ENCODE measurements at places on chromosomes 11 and 22.

DNA sequence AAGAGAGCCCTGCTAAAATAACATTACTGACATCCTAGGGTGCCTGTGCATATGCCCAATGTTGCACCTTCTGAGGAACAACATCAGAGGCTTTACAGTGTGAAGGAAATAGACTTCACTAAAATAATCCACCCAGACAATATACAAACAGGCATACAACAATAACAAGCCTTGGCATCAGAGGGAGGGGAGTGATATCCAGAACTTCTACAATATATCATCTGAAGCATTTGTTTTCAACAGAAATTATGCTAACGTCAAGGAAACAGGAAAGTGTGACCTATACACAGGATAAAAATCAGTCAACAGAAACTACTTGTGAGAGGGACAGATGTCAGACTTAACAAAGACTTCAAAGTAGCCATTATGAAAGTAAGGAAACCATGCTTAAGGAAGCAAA, 81.3 kb downstream of the CTNND1 start:
- DNase-seq, result no peak

DNA sequence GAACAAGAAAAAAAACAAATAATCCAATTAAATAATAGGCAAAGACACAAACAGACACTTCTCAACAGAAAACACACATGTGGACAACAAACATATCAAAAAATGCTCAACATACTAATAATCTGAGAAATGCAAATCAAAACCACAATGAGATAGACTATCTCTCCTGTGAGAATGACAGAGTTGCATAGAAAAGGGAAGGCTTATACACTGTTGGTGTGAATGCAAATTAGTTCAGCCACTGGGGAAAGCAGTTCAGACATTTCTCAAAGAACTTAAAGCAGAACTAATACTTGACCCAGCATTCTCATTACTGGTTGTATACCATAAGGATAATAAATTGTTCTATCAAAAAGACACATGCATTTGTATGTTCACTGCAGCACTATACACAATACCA, 637.8 kb upstream of the LUZP2 start:
- DNase-seq, result no peak

DNA sequence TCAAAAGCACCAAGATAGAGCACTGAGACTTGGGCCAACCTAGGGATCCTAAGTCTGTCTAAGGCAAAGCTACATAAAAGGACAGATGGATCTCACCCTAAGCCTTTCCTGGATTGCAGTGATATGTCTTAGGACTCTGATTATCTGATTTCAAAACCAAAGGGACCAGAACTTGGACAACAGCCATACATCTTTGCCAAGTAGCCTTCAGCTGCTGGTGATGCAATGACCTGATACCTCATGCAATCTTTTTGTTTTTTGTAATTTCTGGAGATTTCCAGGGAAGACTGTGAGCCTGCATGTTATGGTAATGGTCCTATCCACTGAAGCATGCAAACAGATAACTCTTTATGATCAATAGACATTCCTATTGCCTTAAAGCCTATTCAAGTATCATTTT, 230.4 kb upstream of the MTNR1B start:
- peak; percentile 77 for DNase-seq

GRCh38 chr22:32587449-32587848, 112.8 kb downstream of the FBXO7 start:
- DNase-seq, result no peak

GRCh38 chr11:45152740-45153595, 6.5 kb downstream of the PRDM11 start:
- DNase-seq, result no peak

DNA sequence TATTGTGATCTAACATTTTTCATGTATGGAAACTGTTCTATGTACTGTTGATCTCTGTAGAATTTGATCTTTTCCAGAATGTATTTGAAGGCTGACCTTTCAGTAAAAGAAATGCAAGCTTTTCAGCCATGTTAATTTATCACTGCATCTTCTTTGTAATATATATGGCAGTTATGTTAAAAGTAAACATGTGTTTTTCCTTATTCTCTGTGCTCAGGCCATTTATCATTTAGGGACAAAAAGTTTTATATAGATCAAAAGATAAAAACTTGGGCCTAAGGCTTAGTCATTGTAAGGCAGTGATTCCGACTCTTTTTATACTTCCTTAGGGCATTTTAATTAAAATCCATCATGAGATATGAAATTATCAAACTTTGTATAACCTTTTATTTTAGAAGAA, 48.7 kb downstream of the KDM2A start:
- no peak for DNase-seq

GRCh38 chr11:116540645-116541304, 232.0 kb downstream of the BUD13 start:
- no peak for DNase-seq

DNA sequence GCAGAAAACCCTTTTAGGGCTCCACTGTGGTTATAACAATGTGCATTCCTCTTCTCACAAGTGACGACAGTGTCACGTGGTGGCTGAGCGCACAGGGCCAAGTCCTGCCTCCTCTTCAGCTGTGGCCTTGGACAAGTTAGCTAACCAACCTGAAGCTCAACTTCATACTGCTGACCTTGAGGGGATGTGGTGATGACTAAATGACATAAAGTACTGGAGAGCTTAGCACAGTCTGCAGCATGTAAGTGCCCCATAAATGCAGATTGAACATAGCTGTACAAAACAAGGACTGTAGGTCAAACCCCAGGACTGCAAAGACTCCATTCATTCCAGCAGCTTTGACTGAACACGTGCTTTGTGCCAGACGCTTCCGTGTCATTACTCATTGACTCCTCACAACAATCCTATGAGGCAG, 20.1 kb upstream of the MRGPRX2 start:
- DNase-seq, result no peak

DNA sequence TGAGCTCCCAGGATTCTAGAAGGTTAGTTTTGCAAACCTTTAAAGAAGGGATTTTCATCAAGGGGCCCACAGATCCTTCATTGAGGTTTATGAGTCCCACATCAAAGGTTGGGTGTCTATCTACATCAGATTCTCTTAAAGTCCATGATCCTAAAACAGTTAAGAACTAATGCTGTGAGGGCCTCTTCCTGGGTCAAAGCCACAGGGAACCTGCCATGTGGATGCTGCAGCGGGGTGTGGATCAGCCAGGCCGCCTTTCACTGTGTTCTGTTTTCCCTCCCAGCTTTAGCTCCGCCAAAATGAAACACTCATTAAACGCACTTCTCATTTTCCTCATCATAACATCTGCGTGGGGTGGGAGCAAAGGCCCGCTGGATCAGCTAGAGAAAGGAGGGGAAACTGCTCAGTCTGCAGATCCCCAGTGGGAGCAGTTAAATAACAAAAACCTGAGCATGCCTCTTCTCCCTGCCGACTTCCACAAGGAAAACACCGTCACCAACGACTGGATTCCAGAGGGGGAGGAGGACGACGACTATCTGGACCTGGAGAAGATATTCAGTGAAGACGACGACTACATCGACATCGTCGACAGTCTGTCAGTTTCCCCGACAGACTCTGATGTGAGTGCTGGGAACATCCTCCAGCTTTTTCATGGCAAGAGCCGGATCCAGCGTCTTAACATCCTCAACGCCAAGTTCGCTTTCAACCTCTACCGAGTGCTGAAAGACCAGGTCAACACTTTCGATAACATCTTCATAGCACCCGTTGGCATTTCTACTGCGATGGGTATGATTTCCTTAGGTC, 5.3 kb downstream of the SERPIND1 start:
- DNase-seq, result no peak

DNA sequence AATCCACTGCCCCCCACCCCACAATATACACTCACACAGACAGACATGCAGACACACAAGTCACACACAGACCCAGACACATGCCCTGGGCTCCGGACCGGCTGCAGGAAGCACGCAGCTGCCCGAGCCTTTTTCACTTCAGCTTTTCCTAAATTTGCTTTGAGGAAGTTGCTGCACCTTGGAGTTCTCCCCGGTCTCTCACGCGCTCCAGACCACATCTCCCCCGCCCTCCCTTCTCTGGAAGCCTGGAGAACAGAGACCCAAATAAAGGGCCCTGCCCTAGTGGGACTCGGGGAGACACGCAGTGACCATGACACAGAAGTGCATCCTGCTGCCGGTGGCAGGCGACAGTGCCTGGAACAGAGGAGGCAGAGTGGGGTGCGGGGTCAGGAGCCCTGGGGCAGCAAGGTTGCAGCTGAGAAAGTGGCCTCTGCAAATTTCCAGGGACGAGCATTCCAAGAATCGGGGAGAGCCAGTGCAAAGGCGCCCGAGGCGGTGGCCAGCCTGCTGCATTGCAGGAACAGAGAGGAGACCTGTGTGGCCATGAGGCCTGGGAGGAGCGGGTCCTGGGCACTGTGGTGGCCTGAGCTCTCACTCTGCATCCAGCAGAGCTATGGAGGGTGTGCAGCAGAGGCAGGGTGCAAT, 19.1 kb downstream of the RPL3 start:
- DNase-seq, result no peak

- DNase-seq, result no peak
Measured at GRCh38 chr11:47105974-47106373, 70.7 kb downstream of the ARFGAP2 start.

DNA sequence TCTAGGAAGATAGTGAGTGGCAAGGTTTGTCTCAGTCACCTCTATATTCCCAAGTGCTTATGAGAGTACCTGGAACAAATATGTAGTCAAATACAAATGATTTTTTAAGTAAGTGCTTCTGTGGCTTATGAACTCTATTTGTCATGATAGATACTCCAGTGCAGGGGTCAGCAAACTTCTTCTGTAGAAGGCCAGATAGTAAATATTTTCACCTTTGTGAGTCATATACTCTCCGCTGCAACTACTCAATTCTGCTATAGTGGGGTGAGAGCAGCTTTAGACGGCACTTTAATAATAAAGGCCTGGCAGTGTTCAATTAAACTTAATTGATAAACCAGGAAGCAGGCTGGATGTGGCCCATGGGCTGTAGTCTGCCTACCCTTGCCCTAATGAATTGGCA, 12.4 kb upstream of the CCDC34 start:
- no peak for DNase-seq

GRCh38 chr22:31537019-31537535, 40.7 kb downstream of the SFI1 start:
- no peak for DNase-seq

DNA sequence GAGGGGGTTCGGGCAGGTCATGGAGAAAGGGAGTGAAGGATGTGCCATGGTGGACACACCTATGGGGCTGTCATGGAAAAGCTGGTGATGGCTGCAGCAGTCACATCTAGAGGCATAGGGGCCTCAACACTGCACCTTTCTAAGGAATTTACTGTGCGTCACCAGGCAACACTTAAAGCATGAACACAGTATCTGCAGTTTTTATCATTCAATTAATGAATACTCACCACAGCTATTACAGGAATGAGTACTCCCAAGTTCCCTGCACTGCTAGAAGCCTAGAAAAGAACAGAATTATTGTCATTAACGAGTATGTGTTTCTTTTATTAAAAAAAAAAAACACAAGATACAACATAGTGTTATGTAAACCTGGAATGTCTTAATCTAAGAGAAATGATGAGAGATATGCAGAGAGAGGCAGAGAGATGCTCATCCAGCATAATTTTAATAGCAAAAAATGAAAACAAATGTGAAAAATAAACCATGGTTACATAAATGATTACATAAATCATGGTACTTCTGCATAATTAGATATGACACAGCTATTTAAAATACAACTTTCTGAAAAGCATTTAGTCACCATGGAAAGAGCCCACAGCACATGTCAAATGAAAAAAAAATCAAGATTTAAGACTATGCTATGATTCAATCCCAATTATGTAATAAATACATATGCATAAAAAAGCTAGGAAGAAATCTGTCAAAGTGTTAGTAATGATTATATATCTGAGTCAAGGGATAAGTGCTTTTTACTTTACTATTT, 19.2 kb downstream of the SERPIND1 start:
- DNase-seq, result no peak

DNA sequence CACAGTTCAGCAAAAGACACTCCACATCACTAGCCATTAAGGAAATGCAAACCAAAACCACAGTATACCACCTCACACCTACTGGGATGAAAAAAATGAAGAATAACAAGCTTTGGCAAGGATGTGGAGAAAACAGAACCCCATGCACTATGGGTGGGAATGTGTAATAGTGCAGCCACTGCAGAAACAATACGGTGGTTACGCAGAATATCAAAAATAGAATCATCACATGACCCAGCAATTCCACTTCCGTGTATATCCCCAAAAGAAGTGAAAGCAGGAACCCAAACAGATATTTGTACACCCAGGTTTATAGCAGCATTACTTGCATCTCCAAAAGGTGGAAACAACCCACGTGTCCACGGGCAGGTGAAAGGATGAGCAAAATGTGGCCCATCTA, 20.8 kb downstream of the CARS1 start:
- no peak for DNase-seq

DNA sequence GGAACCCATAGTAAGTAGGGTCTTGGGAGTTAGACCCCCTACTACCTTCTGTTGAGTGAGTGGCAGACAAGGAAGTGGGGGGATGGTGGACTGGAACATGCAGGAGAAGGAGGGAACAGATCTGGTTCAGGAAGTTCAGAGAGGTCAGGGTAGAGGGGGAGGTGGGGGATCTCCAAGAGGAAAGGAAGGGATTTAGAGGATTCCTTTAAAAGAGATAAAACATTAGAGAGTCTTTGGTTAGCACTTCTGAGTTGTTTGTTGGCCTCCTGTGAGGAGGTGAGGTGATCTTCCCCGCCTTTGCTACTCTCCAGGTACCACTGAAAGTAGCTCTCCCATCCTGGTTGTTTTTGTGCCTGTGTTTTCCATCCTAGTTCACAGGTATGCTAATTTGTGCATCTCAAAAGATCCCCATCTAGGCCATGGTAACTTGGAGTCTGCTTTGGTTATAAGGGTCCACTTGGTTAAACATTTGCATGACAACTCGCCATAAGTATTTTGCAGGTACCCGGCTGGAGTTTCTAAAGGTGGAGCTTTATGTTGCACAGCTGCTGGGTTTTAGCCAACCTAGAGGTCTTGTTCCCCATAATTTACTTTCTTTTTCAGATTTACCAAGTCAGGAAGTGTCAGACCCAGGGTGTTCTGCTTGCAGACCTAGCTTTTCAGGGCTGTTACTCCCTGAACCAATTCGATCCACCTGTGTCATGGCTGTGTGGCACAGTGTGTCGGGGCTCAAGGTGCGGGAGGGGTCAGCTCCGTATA, 79.3 kb upstream of the SORL1 start:
- no peak for DNase-seq

DNA sequence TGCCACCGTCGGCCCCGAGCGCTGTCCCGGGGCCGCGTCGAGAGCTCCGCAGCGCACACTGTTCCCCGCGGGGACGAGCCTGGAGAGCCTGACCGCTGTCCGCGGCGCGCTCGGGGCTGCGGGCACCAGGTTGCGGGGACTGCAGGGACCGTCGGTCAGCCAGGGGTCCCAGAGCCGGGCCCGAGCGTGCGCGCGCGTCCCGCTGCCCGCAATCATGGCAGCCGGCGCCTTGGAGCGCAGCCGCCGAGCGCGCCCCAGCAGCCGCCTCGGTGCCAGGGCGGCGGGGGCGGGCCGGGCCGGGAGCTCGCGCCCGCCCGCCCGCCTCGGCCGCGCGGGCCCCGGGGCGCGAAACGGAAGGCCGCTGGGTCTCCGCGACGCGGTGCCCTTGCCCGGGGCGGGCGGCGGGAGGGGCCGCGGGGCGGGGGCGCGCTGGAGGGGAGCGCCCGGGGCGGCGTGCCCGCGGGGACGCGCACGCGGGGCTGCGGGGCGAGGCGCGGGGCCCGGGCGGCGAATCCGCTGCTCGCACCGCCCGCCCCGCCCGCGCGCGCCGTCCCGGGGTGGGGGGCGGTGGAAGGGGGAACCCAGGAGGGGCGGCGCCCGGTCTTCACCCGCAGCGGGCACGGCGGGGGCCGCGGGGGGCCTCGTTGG, 79.4 kb upstream of the PPARA start:
- no peak for DNase-seq
